ENCODE measurements at places on chromosomes 1 and 21. TPM values are rescaled to one million over a fixed set of nuclear protein-coding genes. Genes with fewer than 3 reads are reported as not detected.

DNA sequence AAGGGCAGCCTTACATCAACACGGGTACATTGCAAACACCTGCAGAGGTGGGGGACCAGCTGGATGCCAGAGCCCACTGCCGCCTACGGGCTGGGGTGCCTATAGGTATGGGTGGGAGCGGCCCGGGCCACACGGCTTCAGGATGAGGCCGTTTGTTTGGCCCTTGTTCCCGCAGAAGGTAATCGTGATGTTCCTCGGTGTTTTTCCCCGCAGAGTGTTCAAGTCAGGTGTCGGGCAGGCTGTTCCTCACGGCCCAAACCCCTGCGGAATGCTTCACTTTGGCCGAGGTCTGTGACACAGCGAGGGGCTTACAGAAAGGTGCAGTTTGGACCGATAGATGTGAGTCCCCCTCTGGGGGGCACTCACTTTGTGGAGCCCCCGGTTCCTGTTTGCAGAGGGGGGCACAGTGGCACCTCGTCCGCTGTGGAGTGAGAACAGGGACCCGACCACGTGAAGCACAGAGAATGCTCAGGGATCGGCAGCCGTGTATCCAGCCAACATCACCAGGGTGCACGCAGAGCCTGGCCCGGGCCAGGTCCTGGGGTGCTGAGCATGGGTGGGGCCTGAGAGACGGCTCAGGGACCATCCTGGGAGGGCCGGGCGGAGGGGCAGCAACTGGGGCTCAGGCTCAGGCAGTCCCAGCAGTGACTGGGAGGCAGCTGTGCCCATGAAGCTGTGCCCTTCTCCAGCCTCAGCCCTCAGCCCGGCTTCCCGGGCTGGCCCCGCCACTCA, 453 bp upstream of the TTLL10 start:
- no peaks in the 10 kb centered on the region for H3K36me3 ChIP-seq
- H3K27ac ChIP-seq = no peak overlapping the region
- H3K4me3 ChIP-seq = no peak overlapping the region

GPR37L1 gene
- total RNA-seq = not detected

AXDND1 gene
- 0.50 TPM for total RNA-seq

PLA2G2F gene
- not detected for total RNA-seq

- H3K27ac ChIP-seq = no peak overlapping the region
- H3K36me3 ChIP-seq = peaks cover 5% of the 10 kb centered on the region
- H3K4me1 ChIP-seq = peaks cover 38% of the 10 kb centered on the region
- H3K27me3 ChIP-seq = peaks cover 3% of the 10 kb centered on the region
- no peak overlapping the region for H3K4me3 ChIP-seq
Measured at GRCh38 chr1:178142806-178143205, 48.9 kb downstream of the RASAL2 start.

- no peaks in the 10 kb centered on the region for H3K4me1 ChIP-seq
- DNase-seq = no peak
- no peaks in the 10 kb centered on the region for H3K36me3 ChIP-seq
- no peaks in the 10 kb centered on the region for H3K27me3 ChIP-seq
- H3K4me3 ChIP-seq = no peak overlapping the region
- H3K27ac ChIP-seq = no peak overlapping the region
Measured at GRCh38 chr1:6777813-6778212, 7.4 kb upstream of the CAMTA1 start.

ARMH1 gene
- total RNA-seq = not detected

DNA sequence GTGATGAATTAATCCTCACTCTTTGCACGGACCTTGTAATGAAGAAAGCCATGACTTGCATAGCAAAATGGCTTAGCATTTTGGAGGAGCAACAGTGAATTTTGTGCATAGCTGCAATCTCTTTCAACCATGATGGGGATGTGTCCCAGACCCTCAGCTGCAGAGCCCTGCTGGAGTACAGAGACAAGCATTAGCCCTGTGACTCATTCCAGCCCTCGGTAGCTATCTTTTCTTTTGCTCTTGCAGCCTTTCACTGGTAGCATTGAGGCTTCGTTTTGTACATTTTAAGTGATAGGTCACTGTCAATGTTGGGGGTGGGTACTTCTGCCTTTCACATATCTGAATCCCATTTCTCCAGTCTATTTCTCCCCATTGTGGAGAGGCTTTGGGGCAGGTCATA, 58.4 kb downstream of the SLC35F3 start:
- peaks cover 1% of the 10 kb centered on the region for H3K27me3 ChIP-seq
- H3K4me1 ChIP-seq = no peaks in the 10 kb centered on the region
- no peak overlapping the region for H3K27ac ChIP-seq

DNA sequence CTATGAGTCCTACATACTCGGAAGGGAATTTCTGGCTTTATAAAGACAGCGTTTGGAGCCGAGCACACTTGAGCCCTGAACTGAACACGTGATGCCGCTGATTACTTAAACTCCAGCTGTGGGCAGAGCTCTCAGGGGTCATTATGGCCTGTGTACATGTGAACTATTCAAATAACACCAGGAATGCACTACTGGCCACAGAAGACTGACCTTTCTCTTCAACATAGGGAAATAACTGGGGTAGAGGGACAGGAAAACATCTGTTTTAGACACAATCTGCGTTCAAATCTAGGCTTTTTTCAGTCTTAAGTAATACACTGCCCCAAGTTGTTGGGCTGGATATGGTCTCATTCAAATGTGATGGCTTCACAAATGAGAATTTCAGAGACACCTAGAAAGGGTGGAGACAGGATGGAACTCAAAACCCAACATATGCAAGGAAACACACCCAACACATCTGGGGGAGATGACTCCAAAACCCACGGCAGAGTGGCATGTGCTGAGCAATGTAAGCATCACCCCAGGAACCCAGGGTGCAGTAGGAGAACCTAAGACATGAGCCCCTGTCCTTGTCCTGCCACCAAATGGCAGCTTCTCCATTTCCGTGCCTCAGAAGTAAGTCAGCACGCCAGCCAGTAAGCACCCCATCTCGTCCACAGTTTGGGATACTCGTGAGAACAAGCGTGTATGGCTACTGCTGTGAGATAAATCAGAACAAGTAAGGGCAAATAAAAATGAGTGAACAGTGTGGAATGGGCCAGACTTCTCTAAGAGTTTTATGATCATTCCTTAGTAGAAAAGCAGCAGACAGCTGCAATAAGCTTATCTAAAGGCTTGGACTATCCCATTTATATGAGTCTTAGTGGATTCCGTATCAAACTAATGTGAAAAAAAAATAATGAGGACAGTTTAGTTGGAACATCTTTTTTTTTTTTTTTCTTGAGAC, 24.9 kb downstream of the NID1 start:
- peaks cover 19% of the 10 kb centered on the region for H3K4me1 ChIP-seq
- H3K27me3 ChIP-seq = no peaks in the 10 kb centered on the region
- DNase-seq = no peak
- peaks cover 63% of the 10 kb centered on the region for H3K36me3 ChIP-seq
- H3K4me3 ChIP-seq = no peak overlapping the region

DNA sequence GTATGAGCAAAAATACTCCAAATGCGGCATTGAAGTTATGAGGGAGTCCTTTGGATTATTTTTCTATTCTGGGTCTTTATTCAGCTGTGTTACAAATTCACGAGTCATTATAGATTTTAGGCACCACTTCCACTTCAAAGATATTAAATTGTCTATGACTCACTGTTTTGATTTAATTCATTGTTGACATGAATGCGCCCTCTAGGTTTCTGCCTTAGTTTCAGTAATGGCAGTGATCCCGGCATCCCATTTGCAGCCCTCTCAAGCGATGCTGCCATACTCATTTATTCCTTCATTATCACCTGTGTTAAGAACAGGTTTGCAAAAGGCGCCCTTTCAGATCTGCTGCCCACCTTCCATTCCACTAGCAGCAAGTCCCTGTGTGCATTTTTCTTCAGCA, 14.0 kb downstream of the RSPO1 start:
- H3K4me1 ChIP-seq = no peaks in the 10 kb centered on the region
- no peak for DNase-seq
- H3K27ac ChIP-seq = no peak overlapping the region
- no peaks in the 10 kb centered on the region for H3K36me3 ChIP-seq

DNA sequence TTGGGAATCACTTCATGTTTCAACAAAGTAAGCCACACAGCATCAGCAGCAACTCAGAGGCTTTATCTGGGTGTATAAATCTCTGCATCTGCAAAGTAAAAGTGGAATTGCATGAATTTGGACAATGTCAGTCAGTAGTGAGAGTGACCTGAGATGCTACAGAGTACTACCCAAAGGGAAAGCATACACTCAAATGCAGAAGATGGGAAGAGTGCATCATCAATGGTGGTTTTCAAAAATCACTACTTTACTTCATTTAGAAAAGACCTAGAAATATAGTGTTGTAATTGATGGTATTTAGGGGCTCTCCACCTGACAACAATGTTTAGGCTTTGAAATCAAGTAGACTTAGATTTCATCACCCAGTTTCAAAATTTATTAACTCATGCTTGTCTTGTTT, 24.5 kb upstream of the PKN2 start:
- H3K27me3 ChIP-seq = no peaks in the 10 kb centered on the region
- peaks cover 15% of the 10 kb centered on the region for H3K4me1 ChIP-seq
- H3K27ac ChIP-seq = no peak overlapping the region

DNA sequence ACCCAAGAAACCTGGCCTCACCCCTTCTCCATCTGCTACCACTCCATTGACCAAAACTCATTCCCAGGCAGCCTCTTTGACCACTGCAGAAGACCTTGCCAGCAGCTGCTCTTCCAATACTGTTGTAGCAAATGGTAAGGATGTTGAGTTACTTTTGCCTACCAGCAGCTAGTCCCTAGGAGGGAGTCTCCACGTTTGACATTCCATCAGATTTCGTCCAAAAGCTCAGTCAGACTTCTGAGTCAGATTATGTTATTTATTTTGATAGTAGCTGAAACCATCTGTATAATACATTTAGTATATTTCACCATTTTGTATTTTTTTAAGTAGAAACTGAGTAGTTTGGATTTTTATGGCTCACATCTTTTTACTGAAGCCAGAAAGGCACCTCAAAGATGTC, 51.5 kb upstream of the WNT2B start:
- DNase-seq = no peak
- peak overlapping the region; percentile 26 for H3K4me3 ChIP-seq
- H3K4me1 ChIP-seq = peaks cover 63% of the 10 kb centered on the region
- peak overlapping the region; percentile 58 for H3K27ac ChIP-seq
- H3K36me3 ChIP-seq = peaks cover 30% of the 10 kb centered on the region

DNA sequence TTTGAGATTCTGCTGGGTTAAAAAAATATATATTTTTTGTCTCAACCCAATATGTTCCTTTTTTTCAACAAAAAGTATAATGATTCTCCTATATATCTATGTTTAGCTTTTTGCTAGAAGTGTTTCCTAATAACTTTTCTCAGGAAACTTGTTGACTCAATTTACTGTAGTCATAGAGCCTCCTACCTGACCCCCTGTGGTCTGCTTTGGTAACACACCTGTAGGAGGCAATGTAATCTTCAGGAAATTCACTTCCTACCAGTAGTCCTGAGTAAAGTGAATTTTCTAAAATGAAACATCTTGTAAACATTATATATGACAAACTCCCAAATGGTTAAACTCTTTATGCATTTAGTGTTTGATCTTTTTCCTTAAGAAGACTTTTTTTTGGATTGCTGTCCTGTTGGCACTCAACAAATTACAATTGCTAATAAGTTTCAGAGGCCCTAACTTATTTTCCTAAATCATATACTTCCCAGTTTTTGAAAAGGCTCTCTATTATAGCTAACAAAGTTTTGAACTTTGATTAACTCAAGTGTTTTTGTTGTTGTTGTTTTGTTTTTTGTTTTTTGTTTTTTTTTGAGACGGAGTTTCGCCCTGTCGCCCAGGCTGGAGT, 118.3 kb downstream of the OLFML2B start:
- no peak overlapping the region for H3K4me3 ChIP-seq
- H3K27me3 ChIP-seq = no peaks in the 10 kb centered on the region
- peaks cover 50% of the 10 kb centered on the region for H3K4me1 ChIP-seq
- DNase-seq = peak; percentile 7

DNA sequence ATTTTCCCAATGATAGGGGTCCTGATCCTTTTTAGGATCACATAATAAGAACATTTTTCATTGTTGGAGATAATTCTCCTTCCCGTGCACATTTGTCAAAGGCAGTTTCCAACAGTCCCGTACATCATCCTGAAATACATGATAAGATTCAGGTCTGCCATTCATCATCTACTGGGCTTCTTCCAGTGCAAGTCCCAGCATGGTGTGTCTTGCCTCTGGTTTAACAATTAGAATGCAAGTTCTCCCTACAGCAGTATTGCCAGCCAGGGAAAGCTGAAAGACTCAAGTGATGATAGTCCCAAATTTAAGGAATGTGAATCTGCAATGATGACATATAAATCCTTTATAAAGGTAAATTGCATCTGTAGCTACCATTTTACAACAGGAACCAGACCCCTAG, 146.2 kb downstream of the DAB1 start:
- no peak overlapping the region for H3K4me3 ChIP-seq
- no peak for DNase-seq
- H3K4me1 ChIP-seq = no peaks in the 10 kb centered on the region
- H3K36me3 ChIP-seq = 0 out of 2 replicates have a peak, but pooled peaks cover 4% of the 10 kb centered on the region

- DNase-seq = no peak
- H3K27ac ChIP-seq = no peak overlapping the region
- peaks cover 32% of the 10 kb centered on the region for H3K36me3 ChIP-seq
Measured at GRCh38 chr1:13793088-13793730, 93.2 kb downstream of the PRDM2 start.

KIAA1614 gene
- total RNA-seq = 2.6 TPM

- peaks cover 18% of the 10 kb centered on the region for H3K4me1 ChIP-seq
- peaks cover 18% of the 10 kb centered on the region for H3K27me3 ChIP-seq
- H3K4me3 ChIP-seq = no peak overlapping the region
Measured at GRCh38 chr1:210315529-210315928, 13.2 kb upstream of the HHAT start.
